Activated T-helper 1 cell treated with anti-CD3 and anti-CD28 coated beads, Interleukin-12 subunit alpha, Interleukin-12 subunit beta, Interleukin-2, Interleukin-4 antibody, amounts not matched to agents 30 ng/mL and 10 ng/mL and 1 ng/mL, durations not matched to agents 14 hours and 24 hours and 36 hours (primary cell): ENCODE measurements at places on chromosomes 5 and 9.

- H3K27ac ChIP-seq: no peak overlapping the region
- no peaks in the 10 kb centered on the region for H3K4me1 ChIP-seq
- no peak overlapping the region for H3K4me3 ChIP-seq
- DNase-seq: no peak
Observed at GRCh38 chr9:38405785-38406184, 13.3 kb downstream of the ALDH1B1 start.

GRCh38 chr5:1105350-1106265 lies 6.3 kb downstream of the SLC12A7 start:
- no peaks in the 10 kb centered on the region for H3K27me3 ChIP-seq
- DNase-seq: peak; percentile 72
- peak overlapping the region; percentile 90 for H3K27ac ChIP-seq
- H3K4me3 ChIP-seq: peak overlapping the region; percentile 80
- peaks cover 54% of the 10 kb centered on the region for H3K4me1 ChIP-seq

GRCh38 chr5:28914297-28914696 lies 1875.9 kb upstream of the CDH9 start:
- no peak overlapping the region for H3K4me3 ChIP-seq
- H3K27ac ChIP-seq: no peak overlapping the region
- DNase-seq: no peak
- no peaks in the 10 kb centered on the region for H3K4me1 ChIP-seq
- no peaks in the 10 kb centered on the region for H3K27me3 ChIP-seq
- H3K36me3 ChIP-seq: no peaks in the 10 kb centered on the region

DNA sequence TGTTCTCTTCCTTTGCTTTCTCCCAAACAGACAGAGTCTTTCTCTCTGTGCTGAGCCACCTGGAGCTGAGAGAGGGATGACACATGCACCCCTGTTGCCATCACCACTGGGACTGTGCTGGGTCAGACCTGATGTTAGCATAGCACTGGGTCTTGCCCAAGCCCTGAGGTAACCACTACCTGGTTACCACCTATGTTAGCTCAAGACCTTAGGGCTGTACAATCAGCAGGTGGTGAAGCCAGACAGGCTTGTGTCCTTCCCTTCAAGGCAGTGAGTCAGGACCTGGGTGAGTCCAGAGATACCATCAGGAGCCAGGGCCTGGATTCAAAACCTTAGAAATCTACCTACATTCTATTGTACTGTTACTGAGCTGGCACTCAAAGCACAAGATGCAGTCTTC lies 32.1 kb downstream of the FST start:
- H3K27ac ChIP-seq: no peak overlapping the region
- peaks cover 2% of the 10 kb centered on the region for H3K27me3 ChIP-seq
- H3K4me3 ChIP-seq: no peak overlapping the region
- H3K4me1 ChIP-seq: no peaks in the 10 kb centered on the region

GRCh38 chr9:70901013-70901412 lies 220.4 kb downstream of the TRPM3 start:
- no peaks in the 10 kb centered on the region for H3K36me3 ChIP-seq
- no peaks in the 10 kb centered on the region for H3K4me1 ChIP-seq
- no peaks in the 10 kb centered on the region for H3K27me3 ChIP-seq
- H3K4me3 ChIP-seq: no peak overlapping the region
- no peak overlapping the region for H3K27ac ChIP-seq

DNA sequence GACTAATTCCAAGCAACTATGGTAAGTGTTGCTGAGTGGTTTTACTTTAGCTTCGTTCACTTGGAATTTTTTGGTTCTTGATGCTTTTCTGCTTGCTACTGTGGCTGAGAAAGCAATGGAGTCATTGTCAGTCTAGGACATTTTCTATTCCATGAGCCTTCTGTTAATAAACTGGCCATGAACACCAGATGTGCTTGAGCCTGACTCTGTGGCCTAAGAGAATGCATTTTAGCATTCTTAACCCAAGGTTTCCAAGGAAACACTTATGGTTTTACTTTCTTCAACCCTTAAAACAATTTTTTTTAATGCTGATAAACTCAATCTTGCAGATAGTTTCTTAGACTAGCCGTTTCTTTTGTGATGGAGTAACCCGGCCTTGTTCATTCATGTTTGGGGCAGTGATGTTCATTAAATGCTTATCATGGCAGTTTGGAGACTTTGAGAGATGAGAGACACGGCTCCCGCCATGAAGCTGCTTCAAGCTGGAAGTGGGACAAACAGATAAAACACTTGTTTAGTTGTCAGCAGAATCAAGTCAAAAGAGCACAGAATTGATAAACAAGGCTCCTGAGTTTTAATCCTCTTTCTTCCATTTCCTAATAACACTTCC lies 42.4 kb downstream of the OSTF1 start:
- H3K27me3 ChIP-seq: no peaks in the 10 kb centered on the region
- DNase-seq: no peak
- peaks cover 54% of the 10 kb centered on the region for H3K36me3 ChIP-seq
- no peak overlapping the region for H3K4me3 ChIP-seq
- peaks cover 56% of the 10 kb centered on the region for H3K4me1 ChIP-seq
